ENCODE measurements at places on chromosomes 3 and 15. TPM values are rescaled to one million over a fixed set of nuclear protein-coding genes. Genes with fewer than 3 reads are reported as not detected.

The EFCAB12 gene
- 0.10 TPM for polyA plus RNA-seq

The RHOV gene
- 0.03 TPM for polyA plus RNA-seq

The TRIM71 gene
- polyA plus RNA-seq = not detected

The AMOTL2 gene
- 18.7 TPM for polyA plus RNA-seq

Data from heart right ventricle (tissue), 16 donors.